ENCODE measurements at places on chromosomes 6 and 20. TPM values are rescaled to one million over a fixed set of nuclear protein-coding genes. Genes with fewer than 3 reads are reported as not detected.
A peak's percentile ranks its signal among the peaks of the same experiment; 100 is the strongest.

GRCh38 chr6:42450477-42451332, 1.0 kb downstream of the TRERF1 start:
- DNase-seq = peak; percentile 37

Gene TREML1
- not detected for total RNA-seq

Gene SAMD3
- 9.1 TPM for total RNA-seq

- DNase-seq = no peak
Observed at GRCh38 chr20:41158082-41158625, 20.8 kb downstream of the PLCG1 start.

GRCh38 chr20:12255461-12255970, 337.8 kb downstream of the BTBD3 start:
- peak; percentile 10 for DNase-seq

DNA sequence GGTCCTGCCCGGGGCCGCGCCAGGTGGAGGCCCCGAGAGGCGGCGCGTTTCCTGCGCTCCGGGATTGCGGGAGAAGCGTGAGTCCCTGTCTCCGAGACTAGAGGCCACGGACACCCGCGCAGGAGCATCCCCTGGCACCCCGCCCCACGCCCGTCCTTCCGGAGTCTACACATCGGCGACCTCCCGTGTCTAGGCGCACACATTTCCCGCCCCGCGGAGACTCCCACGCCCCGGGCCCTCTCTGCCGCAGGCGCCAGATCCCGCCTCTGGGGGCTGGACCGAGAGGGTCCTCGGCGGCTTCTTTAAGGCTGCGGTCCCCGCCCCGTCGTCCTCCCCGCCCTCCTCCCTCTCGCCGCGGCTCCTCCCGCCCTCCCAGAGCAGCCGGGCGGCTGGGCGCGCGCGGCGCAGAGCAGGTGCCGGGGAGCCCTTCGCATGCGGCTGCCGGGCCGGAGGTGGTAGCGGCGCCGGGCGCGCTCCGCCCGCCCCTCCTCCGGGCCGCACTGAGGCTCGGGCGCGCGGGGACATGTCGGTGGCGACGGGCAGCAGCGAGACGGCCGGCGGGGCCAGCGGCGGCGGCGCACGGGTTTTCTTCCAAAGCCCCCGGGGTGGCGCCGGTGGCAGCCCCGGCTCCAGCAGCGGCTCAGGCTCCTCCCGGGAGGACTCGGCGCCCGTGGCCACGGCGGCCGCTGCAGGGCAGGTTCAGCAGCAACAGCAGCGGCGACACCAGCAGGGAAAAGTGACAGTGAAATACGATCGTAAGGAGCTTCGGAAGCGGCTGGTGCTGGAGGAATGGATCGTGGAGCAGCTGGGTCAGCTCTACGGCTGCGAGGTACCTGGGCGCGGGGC, at the start of gene PPP1R14C:
PPP1R14C (plus strand) TSS at position 375 of the 846 bp plus-strand sequence; CDS start at position 524, 149 bp downstream.
- DNase-seq = no peak

DNA sequence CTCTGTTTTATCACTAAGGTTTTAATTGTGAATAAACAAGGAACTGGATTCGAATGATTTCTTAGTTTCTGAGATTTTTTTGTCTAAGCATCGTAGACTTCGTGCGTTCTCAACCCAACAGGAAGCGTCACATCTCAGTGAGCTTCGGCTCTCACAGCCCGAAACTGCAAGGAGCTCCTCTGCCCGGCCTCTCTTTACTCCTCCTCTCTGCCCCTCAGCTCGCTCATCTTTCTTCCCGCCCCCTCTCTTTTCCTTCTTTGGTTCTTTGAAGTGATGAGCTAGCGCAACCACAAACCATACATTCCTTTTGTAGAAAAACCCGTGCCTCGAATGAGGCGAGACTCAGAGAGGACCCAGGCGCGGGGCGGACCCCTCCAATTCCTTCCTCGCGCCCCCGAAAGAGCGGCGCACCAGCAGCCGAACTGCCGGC, 480 bp upstream of the NT5E start:
- DNase-seq = peak; percentile 83

DNA sequence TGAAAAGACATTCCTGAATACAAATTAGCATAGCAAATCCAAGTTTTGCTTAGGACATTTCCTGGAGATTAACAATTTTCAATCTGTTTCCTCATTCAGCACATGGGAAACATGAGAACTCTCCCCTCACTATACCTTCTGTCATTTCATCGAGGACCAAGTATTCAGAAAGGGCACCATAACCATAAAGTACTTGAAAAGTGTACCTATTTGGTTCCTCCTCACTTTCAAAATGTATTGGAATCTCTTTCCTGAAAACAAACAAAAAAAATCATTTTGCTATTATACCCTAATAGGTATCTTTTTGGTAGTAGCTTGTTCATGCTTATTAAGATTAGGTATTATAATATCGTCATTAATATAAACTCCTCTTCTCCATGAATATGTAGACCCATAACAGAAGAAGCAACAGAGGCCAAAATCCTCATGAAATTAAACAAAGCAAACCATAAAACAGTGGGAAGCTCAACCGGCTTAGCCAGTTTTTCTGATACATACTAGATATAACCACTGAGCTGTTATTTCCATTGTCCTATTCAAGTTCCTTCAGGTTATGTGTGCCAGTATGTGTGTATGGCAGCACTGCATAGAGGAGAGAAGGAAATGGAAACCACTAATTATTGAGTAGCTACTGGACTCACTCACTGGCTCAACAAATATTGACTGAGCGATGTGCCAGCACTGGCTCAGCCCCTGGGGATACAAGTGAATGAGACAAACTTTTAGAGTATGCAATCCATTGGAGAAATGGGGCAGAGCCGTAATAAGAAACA, 274.0 kb downstream of the MAFB start:
- no peak for DNase-seq

DNA sequence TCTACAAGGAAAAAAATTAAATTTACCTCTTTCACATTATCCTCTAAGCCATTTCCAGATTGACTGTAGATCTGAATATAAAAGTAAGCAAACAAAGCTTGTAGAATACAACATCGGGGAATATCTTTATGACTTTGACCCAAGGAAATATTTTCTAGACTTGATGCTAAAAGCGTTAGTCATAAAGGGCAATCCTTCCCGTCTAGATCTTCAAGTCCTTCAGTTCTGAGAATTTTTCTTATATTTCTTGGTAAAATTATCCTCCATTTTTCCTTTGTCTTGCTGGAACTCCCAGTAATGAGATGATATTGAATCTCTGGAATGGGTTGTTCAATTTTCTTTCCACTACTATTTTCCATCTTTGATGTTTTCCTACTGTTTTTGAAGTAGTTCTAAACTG, 77.8 kb upstream of the ZNF184 start:
- DNase-seq = no peak

DNA sequence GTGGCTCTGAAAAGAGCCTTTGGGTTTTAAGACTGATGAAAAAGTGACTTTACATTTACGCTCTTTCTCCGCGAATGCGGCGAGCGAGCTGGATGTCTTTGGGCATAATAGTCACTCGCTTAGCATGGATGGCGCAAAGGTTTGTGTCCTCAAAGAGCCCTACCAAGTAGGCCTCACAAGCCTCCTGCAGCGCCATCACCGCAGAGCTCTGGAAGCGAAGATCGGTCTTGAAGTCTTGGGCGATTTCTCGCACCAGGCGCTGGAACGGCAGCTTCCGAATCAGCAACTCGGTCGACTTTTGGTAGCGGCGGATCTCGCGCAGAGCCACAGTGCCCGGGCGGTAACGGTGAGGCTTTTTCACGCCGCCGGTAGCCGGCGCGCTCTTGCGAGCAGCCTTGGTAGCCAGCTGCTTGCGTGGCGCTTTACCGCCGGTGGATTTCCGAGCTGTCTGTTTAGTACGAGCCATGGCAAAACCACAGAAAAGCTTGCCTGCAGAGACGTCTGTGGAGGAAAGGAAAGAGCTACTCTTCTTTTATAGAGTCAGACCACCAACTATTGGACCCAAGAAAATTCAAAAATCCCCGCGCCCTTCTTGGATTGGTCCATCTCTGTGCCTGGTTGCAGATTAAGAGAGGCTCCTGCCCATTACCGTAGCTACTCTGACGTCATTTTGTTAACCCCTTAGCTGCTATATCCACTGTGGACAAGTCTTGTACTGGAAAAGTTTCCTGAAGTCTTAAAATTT, 55.5 kb upstream of the HFE start:
- peak; percentile 96 for DNase-seq

DNA sequence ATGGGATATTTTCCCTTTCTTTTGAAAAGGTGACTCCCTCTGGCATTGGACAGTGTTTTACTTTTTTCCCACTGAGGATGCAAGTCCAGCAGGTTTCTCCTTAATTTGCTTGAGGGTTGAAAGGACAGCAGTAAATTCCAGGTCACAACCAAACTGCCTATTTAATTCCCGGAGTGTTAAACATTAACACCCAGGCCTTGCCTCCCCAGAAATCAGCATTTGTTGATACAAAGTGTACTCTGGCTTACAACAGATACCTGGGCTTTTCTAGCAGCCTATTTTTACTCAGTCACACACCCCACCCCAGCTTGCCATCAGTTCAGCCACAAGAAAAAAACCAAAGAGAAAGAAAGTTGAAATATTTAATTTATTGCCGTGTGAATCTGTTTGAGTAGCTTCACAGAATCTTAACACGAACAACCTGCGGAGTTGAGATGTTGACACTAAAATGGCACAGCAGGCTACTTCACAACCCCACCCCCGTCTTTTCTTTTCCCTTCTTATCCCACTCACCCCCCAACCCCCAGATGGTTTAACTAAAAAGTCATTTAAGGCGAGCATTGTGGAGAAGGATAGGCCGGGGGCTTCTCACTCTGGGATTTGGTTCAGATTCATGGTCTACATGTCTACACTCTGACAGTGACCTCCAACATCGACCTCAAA, 45.7 kb downstream of the MYLIP start:
- no peak for DNase-seq

GRCh38 chr6:107531868-107532267, 42.0 kb downstream of the SOBP start:
- DNase-seq = no peak

GRCh38 chr20:11682285-11682684, 235.4 kb upstream of the BTBD3 start:
- no peak for DNase-seq

- DNase-seq = peak; percentile 54
Observed at GRCh38 chr6:95431637-95432228, 145.6 kb upstream of the MANEA start.

DNA sequence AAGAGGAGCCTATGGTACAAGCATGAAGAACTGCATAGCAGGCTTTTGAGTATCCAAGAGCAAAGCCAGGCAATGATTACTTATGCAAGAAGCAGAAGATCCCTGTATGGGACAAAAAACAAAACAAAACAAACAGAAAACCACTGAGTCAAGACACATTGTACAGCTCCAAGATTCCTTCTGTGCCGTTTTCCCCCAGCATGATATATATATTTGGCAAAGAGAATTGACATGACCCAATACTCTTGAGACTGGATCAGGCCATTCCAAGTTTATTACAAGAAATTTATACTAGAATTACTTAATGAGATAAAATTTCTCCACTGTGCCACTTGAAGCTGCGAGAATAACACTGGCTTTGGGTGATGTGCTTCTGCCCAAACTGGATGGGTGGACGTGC, 65.5 kb downstream of the TRMT11 start:
- DNase-seq = no peak

Gene MRPS26
- total RNA-seq = 52.3 TPM

DNA sequence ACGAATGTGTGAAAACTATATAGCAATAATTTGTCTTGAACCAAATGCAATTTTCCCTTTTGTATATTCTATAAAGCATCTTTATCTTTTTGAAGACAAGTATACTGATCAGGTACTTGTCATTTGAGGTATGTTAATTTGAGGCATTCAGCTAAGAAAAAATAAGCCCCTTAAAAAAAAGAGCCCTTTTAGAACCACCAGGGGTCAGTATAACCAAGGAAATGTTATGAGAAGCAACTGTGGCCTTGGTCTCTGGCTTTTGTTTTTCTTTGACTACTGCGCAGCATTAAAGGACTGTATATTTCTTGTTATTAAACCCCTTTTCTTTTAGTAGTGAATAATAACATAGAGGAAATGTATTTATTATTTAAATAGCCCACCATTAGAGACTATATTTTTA, 43.1 kb downstream of the CD109 start:
- peak; percentile 88 for DNase-seq

DNA sequence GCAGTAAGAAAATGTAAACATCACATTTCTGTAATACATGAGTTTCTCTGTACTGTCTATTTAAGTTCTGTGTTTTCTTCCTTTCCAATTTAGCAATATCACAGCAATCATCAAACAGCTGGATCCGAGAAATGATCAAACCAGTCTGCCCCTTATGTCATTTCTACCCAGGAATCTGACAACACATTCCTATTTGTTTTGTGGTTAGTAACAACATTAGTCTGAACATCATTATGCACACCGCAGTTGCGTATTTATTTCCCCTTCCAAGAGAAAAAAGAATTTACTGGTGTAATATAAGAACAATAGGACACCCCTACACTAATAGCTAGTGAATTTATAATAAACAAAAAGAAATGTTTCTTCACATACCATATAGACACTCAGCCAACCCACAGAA, 179.5 kb downstream of the BTBD9 start:
- no peak for DNase-seq

Gene BEND3
- total RNA-seq = 1.9 TPM

Gene RAB44
- total RNA-seq = not detected

Gene DEFB128
- not detected for total RNA-seq

DNA sequence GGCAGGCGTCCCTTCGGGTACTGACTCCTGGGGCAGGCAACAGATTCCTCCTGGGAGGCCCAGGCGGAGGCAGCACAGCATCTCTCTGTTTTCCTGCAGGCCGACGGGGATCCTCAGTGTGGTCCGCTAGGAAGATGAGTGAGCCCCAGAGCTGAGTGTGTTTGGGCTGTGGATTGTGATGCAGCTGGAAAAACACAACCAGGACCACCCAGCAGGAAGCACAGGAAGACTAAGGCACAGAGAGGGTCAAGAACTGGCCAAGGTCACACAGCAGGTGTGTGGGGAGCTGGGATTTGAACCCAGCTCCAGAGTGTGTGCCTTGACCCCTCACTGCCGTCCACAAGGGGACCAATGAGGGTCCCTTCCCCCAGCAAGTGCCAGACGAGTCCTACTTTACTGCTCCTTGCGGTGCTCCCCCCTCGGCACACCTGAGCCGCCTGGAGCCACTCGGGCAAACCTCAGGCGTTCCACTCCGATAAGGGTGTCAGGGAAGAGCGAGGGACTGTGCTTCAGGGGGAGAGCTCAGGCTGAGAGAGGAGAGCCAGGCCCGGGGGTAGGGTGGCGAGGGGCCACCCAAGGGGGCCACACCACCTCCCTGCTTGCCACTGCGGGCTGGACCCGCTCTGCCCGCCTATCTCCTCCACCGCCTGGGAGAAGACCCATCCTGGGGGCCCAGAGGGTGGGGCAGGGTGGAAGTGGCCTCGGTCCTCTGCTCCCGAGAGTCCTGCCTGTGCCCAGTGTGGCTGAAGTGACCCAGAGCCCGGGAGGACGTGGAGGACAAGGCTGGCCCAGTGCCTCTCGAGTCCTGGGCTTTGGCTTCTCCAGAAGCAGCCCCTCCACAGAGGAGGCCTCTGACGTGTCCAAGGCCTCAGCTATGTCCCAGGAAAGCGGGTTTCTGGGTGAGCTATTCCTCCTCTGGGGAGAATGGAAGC, 63.3 kb downstream of the YTHDF1 start:
- DNase-seq = no peak

DNA sequence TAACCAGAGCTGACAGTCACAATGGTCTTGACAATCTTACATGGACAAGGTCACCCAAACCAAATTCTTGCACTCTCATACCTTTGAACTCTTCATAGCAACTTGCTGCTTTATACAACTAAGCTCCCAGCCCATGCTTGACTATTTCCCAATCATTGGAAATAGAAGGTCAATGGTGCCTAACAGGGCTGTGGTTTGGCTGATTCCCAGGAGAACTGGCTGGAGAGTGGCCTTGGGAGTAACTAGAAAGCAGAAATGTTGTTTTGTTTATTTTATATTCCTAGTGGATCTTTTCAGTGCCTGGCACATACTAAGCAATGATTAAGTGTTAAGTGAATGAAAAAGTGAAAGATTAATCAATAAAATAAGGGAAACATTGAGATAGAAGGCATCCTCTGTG, 3.0 kb downstream of the SPINT4 start:
- no peak for DNase-seq

Gene RIPOR3
- 1.6 TPM for total RNA-seq

Gene SIRPD
- not detected for total RNA-seq

Measured in fibroblast of the aortic adventitia (primary cell).